Naive thymus-derived CD4-positive, alpha-beta T cell (primary cell): ENCODE measurements at places on chromosomes 16 and 17. TPM values are rescaled to one million over a fixed set of nuclear protein-coding genes. Genes with fewer than 3 reads are reported as not detected.

TMEM107 gene
- 45.9 TPM for polyA plus RNA-seq

- no peak for DNase-seq
These were observed 18.7 kb downstream of the ATP2C2 start for GRCh38 chr16:84387021-84387420.

CHST6 gene
- polyA plus RNA-seq: not detected

DNA sequence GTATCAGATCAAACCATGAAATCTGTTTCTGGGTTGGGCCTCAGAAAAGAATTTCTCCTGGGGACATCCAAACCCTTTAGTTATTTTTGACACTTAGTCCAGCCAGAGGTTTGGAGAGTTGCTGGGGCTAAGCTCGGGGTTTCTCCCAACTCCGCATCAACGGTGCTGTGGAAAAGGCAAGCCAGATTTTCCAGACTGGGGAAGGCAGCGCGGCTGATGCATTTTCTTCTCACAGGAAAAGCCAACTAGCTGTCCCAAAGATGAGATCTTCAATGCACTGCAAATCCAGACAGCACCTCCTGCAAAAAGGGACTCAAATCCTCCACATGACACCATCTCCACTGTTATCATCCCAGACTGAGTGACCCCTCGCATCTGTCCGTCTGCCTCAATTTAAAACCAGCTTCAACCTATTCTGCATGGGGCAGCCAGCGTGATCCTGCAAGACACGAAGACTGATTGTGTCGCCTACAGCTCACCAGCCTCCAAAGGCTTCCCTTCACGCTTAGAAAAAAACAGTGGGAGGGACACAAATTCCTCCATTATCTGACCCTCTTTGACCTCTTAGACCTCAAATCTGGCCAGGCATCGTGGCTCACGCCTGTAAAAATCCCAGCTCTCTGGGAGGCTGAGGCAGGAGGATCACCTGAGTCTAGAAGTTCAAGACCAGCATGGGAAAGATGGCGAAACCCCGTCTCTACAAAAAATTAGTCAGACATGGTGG is 62.0 kb downstream of the GAS7 start:
- no peak for DNase-seq

TNP2 gene
- not detected for polyA plus RNA-seq

IGF2BP1 gene
- not detected for polyA plus RNA-seq
